ENCODE measurements at places on chromosomes 11 and 22.

GRCh38 chr11:133164986-133165385 is 367.3 kb downstream of the OPCML start:
- DNase-seq = no peak

DNA sequence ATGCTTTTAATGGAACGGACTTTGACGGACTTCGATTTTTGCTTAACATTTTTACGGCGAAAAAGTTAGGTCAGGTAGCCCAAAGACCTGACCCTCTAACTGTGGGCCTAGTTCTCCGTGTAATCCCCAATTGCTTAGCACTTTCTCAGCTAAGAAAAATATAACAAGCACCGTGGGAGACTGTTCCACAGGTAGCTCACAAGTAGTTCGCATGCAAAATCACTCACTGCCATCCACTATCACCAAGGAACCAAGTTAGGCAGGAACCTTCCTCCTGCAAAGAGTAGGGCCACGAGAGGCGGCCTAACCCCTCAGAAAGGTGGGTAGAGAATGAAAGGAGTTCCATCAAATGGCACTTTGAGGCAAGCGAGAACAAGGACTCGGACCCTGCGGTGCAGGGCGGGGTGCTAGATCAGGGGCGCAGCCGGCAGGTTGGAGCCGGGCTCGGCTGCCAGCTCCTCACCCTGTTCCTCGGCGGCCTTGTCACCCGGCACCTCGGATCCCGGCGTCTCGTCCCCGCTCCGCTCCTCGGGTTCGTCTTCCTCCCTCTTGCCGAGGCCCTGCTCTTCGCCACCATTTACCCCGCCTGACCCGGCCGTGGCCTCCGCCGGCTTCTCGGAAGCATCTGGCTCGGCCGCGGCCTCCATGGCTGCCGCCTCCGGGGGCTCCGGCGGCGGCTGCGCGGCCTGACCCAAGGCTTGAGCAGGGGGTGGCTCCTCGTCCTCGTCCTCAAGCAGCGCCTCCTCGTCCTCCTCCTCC is 922 bp downstream of the HNRNPUL2 start:
- no peak for DNase-seq

DNA sequence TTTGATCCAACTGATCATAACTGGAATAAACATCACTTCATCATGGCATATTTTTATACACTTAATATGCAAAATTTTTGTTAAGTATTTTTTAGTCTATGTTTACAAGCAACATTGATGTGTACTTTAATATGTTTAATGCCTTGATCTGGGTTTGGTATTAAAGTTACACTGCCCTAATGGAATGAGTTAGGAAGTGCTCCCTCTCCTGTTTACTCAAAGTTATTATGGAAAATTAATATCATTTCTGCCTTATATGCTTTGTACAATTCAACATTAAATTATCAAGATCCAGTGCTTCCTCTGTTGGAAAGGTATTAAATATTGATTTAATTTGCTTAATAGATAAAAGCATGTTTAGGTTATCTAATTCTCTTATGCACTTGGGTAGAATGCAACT is 927.3 kb upstream of the RAG2 start:
- DNase-seq = no peak

DNA sequence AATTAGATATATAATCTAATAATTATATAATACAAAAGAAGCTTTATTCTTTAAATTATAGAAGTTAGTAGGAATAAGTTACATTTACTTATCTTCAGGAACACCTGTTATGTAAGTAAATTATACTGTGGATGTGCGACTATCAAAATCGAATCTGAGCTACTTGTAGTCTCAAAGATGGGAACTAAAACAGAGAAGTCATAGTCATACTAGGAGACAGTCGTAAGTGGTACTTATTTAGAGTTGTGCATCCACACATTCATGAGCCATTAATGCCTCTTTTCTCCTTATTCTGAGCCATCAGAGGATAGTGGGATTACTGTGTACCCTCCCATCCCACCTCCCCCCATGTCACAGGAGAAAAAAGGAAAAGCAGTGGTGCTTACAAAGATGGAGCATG is 114.4 kb downstream of the CADM1 start:
- DNase-seq = no peak

DNA sequence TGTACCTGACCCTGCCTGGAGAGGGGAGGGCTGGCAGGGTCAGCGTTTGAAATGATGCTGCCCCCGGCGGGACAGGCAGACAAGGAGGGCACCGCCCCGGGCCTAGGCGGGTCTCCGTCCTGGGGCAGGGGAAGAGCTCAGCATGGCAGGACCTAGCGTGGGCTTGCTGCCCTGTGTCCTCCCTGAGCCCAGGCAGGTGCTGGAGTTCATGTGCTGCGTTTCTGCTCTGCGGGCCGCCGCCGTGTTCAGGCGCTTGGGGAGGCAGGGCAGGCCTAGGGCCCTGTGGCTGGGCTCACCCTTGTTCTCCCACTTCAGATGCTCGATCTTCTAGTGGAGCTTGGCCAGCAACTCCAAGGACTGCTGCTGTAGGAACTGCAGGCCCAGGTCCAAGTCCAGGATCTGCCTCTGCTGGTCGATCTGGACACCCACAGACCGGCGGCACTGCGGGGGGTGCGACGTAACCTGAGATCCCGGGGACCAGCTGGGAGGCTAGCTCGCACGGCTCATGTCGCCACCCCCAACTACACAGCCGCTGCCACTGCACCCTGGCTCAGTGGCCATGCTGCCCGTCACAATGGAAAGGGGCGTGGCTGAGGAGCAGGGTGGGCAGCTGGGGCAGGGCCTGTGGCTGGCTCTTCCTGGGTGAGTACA is 84.4 kb downstream of the MED15 start:
- DNase-seq = no peak

Data from GM13976 (cell line).